Thymus (tissue), 14 donors: ENCODE measurements at places on chromosomes 5 and 9.

- no peak for DNase-seq
Observed at GRCh38 chr5:1171340-1171941, 30.0 kb upstream of the SLC6A19 start.

GRCh38 chr5:115354246-115354645, 57.8 kb upstream of the CCDC112 start:
- no peak for DNase-seq

- DNase-seq, result no peak
Observed at GRCh38 chr5:76199336-76200318, 116.4 kb downstream of the SV2C start.

- no peak for DNase-seq
Observed at GRCh38 chr5:78959767-78960166, 25.3 kb downstream of the ARSB start.

- DNase-seq, result no peak
Observed at GRCh38 chr9:80792726-80793125, 896.6 kb downstream of the TLE1 start.

DNA sequence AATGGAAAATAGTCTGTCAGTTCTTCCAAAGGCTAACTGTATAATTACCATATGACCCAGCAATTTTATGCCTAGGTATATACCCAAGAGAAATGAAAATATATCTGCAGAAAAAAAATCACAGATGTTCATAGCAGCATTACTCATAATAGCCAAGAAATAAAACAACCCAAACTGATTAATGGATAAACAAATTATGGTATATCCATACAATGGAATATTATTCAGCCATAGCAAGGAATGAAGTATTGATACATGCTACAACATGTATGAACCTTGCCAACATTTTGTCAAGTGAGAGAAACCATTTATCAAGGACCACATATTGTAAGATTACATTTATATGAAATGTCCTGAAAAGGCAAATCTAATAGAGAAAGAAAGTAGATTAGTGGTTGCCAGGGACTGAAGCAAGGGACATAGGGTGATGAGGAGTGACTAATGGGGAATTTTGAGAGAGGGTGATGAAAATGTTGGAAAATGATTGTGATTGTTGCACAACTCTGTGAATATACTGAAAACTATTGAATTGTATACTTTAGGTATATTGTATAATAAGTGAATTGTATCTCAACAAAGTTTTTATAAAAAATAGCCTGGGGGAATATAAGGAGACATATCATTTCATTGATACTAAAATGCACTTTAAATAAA, 114.4 kb downstream of the PBX3 start:
- no peak for DNase-seq

DNA sequence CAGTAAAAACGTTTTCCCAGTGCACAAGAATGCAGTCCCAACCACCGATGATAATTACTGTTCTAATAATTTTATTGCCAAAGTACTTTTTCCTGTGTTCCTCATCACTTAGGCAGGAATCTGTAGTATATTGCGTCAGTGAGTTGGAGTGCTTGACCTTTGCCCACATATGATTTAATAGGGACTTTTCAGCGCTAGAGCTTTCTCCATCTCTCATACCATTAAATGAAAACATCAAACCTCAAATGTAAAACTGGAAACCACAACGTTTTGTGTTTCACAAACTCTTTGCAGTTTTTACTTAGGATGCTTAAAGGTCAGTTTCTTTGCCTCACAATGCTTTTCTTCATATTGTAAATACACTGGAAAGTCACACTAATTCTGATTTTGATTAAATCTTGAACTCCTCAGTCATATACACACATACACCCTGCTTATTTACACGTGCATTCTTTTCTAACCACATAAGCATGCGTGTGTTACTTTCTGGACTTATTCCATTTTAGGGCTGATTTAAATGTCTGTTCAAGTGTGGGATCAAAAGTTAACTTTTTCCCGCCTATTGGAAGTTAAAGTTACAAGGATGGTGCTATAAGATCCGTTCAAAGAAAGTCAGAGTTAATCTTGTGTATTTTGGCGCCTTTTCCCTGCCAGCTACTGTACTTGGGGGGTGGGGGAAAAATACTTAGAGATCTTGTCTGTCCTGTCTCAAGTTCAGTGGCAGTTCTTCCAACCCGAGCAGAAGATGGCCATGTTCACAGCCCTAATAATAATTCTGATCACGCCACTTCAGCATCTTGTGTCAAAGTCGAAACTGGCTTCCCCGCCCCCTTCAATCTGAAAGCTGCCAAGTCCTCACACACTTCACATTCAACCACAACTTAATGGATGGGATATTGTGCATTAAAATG, 6.6 kb upstream of the NFIB start:
- no peak for DNase-seq

GRCh38 chr5:116572350-116573278, 2.0 kb downstream of the SEMA6A start:
- DNase-seq, result no peak

DNA sequence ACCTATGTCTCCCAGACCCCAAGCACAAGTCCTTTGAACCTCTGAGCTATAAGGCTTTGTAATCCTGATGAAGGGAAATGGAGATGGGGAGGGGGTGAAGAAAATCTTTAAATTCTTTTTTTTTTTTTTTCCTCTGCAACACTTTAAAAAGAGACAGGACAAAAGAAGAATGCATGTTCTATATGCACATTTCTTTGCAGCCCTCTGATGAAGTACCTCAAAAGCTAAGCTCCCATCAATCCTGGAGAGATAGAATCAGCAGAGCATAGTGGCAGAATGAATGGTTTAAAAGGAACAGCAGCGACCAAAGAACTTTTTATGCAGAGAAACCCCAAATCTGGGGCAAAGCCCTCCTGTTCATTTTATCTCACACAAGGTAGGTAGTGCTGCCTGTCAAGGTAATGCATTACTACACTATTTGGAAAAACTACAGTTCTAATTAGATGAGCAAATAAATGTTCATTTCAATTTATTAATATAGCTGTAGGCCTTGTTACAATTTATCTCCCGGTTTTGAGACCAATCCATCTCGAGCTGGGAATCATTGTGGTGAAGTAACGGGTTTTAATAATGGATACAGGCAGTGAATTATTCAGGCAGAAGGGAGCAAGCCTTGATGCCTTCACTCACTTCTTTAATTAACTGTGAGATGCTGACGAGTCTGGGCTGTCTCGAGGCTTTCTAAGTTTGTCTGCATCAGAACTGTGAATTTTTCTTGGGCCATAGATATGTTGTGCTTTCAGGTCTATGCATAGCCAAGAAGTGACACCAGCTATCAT, 173.5 kb upstream of the ZNF608 start:
- no peak for DNase-seq

DNA sequence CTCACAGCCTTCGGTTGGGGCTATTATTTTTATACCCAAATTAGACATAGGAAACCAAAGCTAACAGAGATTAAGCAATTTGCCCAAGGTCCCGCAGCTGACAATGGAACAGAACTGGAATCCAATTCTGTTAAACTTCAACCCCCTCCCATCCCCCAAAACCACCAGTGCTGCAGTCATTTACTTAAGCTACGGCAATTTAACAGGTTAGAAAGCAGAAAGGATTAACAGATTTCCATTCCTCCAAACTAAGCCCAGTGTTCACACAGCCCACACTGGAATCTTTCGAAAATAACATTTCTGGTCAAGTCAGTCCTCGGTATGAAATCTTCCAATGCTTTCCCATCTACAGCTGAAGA, 1023.1 kb upstream of the DMAC1 start:
- DNase-seq, result no peak

GRCh38 chr5:41240985-41241384, 27.7 kb upstream of the C6 start:
- no peak for DNase-seq

DNA sequence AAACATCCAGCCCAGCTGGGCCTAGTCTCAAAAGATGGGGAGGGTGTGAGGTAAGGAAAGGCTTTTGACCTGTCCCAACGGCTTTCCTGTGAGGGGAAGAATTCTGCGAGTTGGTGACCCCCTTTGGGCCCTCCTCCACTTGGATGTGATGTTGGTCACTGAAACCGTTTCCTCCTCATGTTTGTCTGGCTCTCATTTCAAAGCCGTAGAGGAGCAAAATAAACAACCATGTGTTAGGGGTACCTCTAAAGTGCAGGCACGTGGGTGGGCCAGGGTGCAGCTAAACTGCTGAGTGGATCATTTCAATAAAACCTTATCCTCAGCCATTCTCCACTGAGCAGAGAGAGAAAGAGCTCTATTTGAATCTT, 84.3 kb upstream of the MELK start:
- DNase-seq, result no peak

GRCh38 chr5:157463621-157464518, 3.9 kb downstream of the NIPAL4 start:
- no peak for DNase-seq

DNA sequence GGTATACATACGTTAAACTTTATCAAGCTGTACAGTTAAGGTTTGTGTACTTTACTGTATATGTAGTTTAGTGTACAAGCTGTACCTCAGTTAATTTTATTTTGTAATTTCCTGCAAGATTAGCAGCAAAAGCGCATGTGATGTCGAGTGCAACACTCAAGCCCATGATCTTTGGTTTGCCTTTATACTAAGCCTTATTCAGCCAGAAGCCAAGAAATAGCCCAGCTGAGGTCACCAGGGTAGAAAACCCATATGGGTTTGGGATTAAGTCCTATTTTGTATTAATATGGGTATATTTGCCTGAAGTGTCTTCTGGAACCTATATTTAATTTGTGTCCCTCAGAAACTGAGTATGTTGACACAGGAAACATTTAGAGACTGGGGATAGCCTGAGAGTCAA, 59.3 kb downstream of the ZFAND5 start:
- no peak for DNase-seq

- DNase-seq, result no peak
Observed at GRCh38 chr5:39053189-39053588, 21.0 kb downstream of the RICTOR start.

DNA sequence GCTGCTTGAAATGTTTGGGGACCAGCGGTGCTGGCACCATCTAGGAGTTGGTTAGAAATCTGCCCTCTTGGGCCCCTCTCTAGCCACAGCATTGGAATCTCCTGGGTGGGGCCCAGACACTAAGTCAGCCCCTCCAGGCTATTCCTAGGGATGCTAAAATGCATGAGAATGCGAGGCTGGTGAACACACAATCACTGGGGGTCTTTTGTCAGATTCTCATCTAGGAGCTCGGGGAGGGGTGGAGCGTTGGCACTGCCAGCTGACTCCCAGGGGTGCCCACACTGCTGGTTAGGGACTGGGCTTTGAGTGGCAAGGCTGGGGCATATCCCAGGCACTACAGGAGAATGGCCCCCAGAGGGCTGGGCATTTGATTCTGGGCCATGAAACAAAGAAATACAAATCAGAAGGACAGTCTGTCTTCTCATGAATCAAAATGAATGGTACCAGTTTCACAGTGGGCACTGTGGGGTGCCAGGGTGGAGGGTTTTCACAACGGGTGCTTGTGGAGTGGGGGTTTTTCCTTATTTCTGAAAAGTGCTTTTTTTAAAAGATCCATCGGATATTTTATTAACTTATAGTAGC, 127.8 kb upstream of the RAPGEF1 start:
- DNase-seq, result no peak

- no peak for DNase-seq
Observed at GRCh38 chr9:88387036-88387551, 1.1 kb upstream of the SPIN1 start.

DNA sequence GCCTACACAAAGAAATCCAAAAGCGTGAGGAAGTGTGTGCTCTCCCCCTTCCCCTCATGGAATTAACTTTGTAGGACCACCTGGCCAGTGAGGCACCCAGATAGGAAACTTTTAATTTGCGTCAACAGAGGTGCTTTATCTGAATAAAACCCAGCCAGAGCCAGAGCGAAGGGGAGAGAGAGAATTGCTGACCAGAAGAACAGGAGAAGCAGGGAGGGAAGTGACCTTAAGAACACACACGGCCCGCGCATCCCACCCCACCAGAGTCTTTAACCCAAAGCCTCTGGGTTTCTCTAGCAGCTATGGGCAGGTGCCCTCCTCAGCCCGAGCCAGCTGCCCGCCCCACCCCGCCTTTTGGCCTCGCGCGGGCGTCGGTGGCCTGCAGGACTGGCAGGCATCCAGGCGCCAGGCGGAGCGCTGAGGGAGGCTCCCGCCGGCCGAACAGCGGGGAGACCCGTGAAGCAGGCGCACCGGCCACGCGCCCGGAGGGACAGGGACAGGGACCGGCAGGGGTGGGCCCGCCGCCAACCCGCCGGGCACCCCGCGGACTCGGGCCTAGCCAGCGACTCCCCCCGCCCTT, 580 bp downstream of the ERAP1 start:
- DNase-seq, result peak; percentile 44

GRCh38 chr5:6582507-6583048, 50.3 kb downstream of the NSUN2 start:
- DNase-seq, result no peak

GRCh38 chr5:146313027-146313426, 25.6 kb upstream of the POU4F3 start:
- DNase-seq, result no peak

- DNase-seq, result no peak
Observed at GRCh38 chr9:134476272-134476941, 150.2 kb downstream of the RXRA start.
